ENCODE measurements at places on chromosomes 5 and 9.

GRCh38 chr5:59326596-59326995 is 566.9 kb downstream of the PDE4D start:
- DNase-seq: no peak

DNA sequence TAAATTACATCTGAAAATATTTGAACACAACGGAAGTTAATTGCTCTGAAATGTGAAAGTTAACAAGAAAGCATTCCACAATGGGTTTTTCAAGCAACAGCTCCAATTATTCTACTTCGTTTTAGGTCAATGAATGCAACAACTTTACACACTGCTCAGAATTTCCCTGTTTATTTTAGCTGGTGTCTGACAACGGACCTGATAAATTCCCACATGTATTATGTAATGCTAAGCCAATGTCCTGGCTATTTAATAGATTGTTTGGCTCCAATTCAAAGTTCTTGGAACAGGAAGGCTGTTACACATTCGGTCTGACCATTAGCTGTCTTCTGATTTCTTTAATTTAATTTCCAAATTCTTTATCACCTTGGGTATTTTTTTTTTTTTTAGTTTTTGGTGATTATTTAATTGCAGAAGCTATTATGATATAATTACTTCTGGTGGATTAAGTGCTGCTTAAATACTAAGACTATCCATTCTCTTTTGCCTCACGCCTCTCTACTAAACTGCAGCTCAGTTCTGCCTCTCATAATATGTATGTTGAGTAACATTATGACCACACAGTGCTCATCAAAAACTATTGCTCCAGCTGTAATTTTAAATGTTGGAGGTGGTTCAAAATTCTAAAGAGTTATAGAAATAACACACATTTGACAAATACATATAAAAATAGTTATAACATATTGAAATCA is 57.9 kb downstream of the MEF2C start:
- DNase-seq: peak; percentile 63

GRCh38 chr5:81965524-81965923 is 6.3 kb upstream of the ATG10 start:
- DNase-seq: no peak

DNA sequence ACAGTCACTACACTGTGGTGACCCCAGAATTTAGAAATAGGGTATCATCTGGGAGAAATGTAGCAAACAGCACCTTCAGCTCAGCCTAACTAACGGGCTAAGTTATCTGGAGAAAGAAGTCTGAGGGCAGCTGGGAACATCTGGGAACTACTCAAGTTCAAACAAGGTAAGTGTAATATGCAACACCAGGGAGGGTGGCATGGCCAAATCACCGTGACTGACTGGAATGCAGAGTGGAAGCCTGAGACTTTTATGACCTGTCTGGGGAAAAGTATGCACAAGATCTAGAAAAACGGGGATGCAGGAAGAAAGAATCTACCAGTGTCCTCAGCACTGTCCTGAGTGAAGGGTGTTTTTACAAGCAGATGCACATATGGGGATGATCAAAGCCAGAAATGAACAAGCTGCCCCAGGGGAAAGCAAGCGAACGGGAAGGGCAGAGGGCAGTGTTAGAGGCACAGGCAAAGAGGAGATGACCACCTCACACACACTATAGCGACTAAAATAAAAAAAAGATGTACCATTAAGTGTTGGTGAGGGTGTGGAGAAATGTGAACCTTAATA is 59.9 kb downstream of the SERINC5 start:
- DNase-seq: no peak

DNA sequence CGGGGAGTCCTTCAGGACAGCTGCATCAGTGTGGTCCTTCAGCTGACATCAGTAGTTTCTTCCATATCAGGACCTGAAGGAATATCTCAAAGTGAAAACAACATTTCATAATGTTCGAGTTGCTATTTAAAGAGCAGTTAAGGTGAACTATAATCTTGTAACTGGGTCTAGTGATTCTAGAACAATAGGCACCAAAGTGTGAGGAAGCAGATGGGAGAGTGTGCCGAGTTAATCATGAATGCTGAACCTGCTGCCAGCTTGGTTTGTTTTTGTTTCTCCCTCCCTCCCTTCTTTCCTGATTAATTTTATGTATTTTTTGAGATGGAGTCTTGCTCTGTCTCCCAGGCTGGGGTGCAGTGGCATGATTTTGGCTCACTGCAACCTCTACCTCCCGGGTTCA is 3.6 kb upstream of the PTGR1 start:
- DNase-seq: no peak

DNA sequence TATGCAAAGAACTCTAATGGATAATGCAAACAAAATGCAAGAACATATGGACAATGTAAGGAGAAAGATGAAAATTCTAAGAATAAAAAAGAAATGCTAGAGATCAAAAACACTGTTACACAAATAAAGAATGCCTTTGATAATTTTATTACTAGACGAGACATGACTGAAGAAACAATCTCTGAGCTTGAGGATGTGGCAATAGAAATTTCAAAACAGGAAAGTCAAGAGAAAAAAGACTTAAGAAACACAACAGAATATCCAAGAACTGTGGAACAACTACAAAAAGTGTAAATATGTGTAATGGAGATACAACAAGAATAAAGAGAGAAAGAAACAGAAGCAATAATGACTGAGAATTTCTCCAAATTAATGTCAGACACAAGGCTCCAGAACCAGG is 140.5 kb upstream of the ACOT12 start:
- no peak for DNase-seq

GRCh38 chr5:122311497-122311960 is 508 bp upstream of the SNCAIP start:
- DNase-seq: no peak

- DNase-seq: no peak
These were observed 880.6 kb upstream of the C9orf72 start for GRCh38 chr9:28453918-28454317.

- no peak for DNase-seq
These were observed 68.7 kb downstream of the MTMR12 start for GRCh38 chr5:32244017-32244416.

GRCh38 chr5:177097016-177097985 is 10.6 kb downstream of the FGFR4 start:
- DNase-seq: no peak

All from HCEC 1CT (cell line).